IgD-negative memory B cell (primary cell): ENCODE measurements at places on chromosomes 13 and 19. TPM values are rescaled to one million over a fixed set of nuclear protein-coding genes. Genes with fewer than 3 reads are reported as not detected.

Gene CASP14
- polyA plus RNA-seq, result not detected

Gene FLT1
- polyA plus RNA-seq, result 0.26 TPM

Gene OR7C1
- polyA plus RNA-seq, result not detected

Gene ADAMTSL5
- polyA plus RNA-seq, result 0.21 TPM

Gene CGB3
- polyA plus RNA-seq, result not detected

Gene KLK2
- polyA plus RNA-seq, result not detected

Gene PSPN
- polyA plus RNA-seq, result 0.65 TPM

Gene MEIOSIN
- not detected for polyA plus RNA-seq

Gene SLC25A41
- not detected for polyA plus RNA-seq

Gene ZNF541
- not detected for polyA plus RNA-seq

Gene GRK1
- polyA plus RNA-seq, result not detected

Gene CCNA1
- not detected for polyA plus RNA-seq

Gene SPRY2
- polyA plus RNA-seq, result not detected
